ENCODE measurements at places on chromosomes 4 and X.

- DNase-seq = no peak
These were observed 57.6 kb downstream of the PROM1 start for GRCh38 chr4:16026160-16026761.

DNA sequence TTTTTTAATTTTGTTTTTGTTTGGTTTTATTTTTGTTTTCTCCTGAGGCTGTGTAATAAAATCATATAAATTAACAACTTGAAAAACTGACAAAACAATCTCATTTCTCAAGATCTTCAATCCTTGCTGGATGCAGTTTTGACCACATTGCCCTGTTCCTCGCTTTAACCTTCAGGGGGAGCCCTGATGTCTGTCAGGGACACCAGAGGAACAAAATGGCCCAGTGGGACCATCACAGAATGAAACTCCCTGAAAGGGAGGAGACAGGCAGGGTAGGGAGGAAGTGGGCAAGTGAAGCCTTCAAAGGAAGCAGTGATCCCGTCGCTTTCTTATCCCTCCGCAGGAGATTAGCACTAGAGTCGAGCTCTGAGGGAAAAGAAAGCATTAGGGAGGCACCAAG lies 274.9 kb upstream of the LDB2 start:
- no peak for DNase-seq

DNA sequence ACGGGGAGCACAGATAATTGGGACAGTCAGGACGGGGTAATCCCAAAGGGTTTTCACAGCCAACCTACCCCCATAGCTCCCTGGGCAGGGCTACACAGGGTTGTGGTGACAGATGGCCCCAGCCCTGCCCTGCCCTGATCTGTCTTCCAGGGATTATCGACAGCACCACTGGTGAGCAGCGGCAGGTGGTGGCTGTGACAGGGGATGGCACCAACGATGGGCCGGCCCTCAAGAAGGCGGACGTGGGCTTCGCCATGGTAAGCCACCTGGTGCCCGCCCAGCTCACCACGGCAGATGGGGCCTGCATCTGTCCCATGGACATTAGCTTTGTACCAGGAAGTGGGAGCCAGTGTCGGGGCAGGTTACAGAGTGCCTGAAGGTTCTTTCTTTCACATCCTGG lies 39.3 kb downstream of the ATP2B3 start:
- no peak for DNase-seq

DNA sequence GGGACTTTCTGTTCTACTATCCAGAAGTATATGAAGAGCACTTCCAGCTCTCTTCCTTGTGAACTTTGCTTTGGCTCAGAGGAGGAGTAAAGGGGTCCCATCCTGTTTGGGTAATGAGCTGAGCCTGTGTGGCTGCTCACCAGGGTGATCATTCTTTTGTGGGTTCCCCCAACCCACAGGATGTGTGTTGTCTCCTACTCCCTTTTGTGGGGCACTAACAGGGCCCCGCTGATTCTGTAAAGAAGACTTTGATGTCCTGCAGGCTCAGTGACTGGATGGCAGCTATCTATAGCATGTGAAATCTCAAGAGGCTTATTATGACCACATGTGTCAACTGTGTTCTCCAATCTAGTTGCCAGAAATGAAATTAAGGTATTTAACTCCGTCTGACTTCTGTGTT lies 40.8 kb downstream of the ZNF518B start:
- DNase-seq = no peak

- DNase-seq = no peak
These were observed 41.9 kb downstream of the HELQ start for GRCh38 chr4:83413676-83414075.

- DNase-seq = no peak
These were observed 270.6 kb downstream of the FBXO8 start for GRCh38 chr4:174012886-174013259.

- no peak for DNase-seq
These were observed 185.5 kb upstream of the PITX2 start for GRCh38 chr4:110808351-110808878.

DNA sequence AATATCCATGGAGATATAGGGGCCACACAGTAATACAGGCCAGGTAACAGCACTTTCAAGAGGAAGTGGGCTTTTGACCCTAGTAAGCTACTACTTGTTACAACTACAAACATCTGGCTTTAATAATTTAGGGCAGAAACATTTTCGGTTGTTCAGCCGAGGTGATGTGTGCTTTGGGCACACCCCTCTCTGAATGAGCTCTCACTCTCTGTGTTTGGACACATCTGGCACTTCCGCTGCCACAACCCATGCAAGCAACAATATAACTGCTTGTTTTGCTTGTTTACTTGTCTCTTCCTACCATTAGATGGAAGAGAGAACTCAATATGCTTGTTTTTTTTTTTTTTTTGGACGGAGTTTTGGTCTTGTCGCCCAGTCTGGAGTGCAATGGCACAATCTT lies 277.2 kb downstream of the HS3ST1 start:
- DNase-seq = no peak

DNA sequence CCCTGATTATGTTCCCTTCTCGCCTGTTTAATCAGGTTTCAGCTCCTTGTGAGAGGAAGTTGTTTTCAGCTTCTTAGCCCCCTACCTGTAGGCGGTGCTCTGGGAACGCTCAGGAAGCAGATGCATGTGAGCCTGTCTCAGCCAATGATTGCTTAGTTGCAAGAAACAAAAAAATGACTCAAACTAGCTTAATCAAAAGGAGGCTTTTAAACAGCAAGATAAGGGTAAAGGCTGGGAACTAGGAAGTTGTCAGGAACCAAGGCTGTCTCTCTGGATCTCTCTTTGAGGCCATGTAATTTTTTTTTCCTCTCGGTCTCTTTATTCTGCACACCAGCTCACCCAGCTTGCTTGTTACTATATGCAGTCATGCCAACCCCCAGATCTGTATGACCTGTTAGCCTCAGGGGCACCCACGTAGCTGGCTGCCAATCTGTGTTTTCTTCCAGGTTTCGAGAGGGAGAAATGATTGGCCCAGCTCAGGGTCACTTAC lies 109.1 kb downstream of the PTTG2 start:
- no peak for DNase-seq

DNA sequence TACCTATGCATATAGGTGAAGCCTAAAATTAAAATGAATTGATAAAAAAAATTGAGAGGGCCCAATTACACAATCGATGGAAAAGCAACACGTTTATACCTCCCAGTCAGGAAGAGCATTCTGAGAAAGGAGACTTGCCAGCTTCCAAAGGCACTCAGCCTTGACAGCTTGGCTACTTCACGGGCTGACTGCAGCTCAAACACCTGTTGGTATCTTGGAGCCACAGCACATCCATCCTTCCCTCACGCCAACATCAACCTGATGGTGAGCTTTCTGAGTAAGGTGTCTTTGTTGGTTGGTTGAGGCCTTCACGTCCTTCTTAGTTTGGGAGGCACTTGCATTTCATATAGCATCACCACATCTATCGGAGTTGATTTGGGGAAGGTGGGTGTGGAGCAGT lies 598.9 kb upstream of the DIPK2B start:
- no peak for DNase-seq

DNA sequence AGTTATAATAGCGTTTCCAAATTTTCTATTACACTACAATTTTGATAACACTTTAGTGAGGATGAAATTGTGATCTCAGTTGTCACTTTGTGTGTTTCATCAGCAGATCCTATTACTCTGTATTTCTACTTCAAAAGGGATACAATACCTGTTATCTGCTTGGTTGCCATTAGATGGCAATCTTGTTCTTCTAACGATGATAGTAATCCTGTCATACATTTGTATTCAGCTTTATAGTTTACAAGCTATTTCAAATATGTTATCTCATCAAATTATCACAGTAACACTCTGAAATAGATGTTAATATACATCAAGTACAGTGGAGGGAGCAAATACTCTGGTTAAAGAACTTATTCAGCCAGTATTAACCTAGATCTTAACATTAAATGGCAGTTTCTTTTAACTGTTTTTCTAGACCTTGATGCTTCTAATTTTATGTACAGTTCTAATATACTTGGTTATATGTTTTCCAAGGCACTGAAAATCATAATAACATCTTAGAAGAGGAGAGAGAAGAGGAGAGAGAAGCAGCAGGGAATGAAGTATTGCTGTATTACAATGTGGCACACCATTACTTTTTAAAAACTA lies 292.0 kb downstream of the CCSER1 start:
- DNase-seq = peak; percentile 5

DNA sequence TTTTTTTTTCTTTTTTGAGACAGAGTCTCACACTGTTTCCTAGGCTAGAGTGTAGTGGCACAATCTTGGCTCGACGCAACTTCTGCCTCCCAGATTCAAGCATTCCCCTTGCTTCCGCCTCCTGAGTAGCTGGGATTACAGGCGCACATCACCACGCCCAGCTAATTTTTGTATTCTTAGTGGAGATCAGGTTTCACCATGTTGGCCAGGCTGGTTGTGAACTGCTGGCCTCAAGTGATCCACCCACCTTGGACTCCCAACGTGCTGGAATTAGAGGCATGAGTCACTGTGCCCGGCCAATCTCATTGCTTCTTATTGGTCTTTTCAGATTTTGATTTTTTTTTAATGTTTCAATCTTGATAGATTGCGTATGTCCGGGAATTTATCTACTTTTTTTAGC lies 124.4 kb downstream of the NBDY start:
- no peak for DNase-seq

GRCh38 chrX:13081395-13082205 lies 37.2 kb upstream of the FAM9C start:
- DNase-seq = no peak

- no peak for DNase-seq
These were observed 82.6 kb downstream of the ABLIM2 start for GRCh38 chr4:8076023-8076422.

DNA sequence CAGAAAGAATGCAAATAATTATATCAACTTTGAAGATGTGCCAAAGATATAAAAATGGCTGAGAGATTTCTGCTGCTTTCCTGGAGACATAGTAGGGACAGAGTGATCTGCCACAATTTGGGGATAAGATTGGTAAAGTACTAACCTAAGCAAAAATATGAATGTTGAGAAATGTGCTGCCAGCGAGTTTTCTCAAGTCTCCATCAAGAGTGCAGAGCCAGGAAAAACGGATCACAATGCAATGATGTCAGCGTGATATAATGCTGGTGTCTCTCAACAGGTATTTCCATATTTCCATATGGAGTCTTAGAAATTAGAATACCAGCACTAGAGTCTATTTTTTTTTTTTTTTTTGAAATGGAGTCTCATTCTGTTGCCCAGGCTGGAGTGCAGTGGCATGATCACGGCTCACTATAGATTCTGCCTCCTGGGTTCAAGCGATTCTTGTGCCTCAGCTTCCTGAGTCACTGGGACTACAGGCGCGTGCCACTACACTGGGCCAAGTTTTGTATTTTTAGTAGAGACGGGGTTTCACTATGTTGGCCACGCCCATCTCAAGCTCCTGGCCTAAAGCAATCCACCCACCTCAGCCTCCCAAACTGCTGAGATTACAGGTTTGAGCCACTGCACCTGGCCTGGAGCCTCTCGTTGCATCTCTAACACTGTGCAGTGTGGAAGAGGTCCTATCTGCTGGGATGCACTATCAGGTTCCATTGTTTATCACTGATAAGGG lies 893.5 kb downstream of the TRIML1 start:
- DNase-seq = no peak

- DNase-seq = no peak
These were observed 13.0 kb downstream of the RAB9B start for GRCh38 chrX:103818842-103819619.

- no peak for DNase-seq
These were observed 2441.7 kb downstream of the ARAP2 start for GRCh38 chr4:33802578-33802977.

DNA sequence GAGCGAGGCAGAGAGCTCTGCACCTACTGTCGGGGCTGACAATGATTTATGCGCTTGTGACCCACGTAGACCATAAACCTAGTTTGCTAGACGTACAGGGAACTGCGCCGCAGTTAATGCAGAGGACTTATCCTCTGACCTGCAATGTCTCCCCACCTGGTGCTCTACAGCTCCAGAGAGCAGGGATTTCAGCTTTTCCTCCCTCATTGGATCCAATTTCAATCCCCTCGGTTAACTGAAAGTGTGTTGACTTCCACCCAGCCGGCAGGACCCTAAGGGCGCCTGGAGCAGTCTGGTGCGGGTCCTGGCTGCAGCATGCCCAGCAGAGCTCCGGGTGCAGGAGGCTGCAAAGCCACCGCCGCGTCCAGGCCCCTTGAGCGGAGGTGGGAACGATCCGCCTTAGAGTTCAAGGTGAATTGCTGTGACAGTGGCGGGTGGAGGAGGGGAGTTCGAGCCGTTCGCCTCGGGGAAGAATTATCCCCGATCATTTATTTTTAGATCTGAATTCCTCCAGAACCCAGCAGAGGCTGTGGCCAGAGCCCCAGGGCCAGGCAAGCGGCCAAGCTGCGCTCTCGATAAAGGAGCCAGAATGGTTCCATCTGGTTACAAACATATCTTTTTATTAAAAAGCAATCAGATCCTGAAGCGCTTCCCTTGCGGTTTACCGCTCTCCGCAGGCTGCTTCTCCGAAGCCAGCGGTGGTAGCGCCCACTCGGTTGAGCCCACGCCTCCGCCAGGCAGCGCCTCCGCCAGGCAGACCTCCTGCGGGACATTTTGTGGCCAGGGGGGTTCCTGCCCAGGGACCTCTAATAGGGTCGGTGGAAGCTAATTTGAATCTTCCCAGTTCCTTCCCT lies 66.0 kb downstream of the FBXO8 start:
- peak; percentile 21 for DNase-seq

DNA sequence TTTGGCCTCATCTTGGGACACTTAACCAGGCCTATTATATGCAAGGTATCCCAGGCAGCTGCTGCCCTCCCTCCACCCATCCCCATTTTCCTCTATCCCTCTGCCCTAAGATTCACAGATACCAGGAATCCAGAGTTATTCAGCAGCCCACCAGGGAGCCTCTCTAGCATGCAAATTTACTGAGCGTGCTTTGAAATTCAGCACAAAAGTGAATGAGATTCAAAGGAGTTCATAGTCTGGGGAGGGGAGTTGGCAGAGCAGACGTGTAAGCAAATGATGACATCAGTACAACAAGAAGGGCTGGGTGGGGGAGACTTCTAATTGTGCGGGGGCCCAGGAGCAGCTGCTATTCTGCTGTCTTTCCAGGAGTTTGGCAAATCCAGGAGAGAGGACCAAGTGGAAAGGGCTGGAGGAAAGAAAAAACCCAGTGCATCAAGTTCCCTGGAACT lies 1.7 kb upstream of the MTM1 start:
- no peak for DNase-seq

DNA sequence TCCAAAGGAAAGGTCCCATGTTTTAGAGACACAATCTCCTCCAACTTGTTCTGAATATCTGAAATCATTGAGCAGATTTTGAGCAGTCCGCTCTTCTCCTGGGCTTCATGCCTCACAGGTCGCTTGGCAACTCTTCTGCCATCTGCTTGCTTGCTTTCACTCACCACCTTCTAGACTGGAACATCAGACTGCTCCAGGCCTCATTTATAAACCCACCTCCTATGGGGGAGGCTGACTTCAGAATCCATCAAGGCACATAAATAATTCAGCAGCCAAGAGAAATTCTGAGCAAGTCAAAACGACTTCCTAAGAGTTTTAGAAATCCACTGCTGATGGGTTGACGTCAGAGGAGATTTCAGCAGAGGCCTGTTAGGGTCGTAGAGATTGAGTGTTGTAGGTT lies 64.1 kb downstream of the FAM184B start:
- no peak for DNase-seq

- DNase-seq = no peak
These were observed 459.7 kb downstream of the MID1IP1 start for GRCh38 chrX:39260965-39261364.

GRCh38 chr4:53905276-53905940 lies 159.0 kb downstream of the CHIC2 start:
- no peak for DNase-seq
